ENCODE measurements at places on chromosomes 16 and 17. TPM values are rescaled to one million over a fixed set of nuclear protein-coding genes. Genes with fewer than 3 reads are reported as not detected.

GRCh38 chr17:58120195-58120822 is 27.9 kb upstream of the OR4D1 start:
- DNase-seq: no peak

DNA sequence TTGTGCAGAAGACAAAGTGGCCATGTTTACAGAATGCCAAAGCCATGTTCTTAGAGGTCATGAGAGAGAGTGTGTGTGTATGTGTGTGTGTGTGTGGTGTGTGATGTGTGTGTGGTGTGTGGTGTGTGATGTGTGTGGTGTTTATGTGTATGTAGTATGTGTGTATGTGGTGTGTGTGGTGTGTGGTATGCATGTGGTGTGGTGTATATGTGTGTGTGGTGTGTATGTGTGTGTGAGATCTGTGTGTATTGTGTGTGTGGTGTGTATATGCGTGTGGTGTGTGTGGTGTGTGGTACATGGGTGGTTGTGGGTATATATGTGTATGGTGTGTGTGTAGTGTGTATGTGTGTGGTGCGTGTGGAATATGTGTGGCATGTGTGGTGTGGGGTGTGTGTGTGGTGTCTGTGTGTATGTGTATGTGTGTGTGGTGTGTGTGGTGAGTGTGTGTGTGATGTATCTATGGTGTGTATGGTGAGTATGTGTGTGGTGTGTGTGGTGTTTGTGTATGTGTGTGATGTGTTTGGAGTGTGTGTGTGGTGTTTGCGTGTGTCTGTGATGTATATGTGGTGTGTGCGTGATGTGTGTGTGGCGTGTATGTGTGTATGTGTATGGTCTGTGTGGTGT is 8.2 kb upstream of the KRT17 start:
- DNase-seq: no peak

DNA sequence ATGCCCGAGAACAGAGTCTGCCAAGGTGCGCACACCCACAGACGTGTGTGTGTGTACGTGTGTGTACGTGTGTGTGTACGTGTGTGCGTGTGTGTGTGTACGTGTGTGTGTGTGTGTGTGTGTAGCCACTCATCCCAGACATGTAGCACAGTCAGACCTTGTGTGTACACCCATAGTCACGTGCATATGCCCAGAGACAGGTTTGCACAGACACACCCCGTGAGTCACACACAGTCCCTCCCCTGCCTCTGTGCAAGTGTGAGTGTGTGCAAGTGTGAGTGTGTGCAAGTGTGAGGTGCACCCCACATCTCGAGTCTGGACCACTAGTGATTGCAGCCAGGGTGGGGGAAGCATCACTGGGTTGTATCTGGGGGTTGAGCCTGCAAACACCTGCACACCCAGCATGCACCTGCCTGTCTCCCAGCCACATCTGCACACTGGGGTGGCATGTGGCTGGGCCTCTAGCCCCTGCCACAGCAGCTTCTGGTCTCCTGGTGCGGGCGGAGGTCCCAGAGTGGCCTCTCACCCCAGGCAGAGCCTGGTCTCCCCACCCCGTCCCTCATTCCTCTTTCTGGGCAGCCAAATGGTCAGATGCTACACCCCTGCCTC is 23.6 kb downstream of the BAHCC1 start:
- DNase-seq: no peak

- DNase-seq: no peak
Measured at GRCh38 chr17:75151930-75152329, 2.4 kb downstream of the JPT1 start.

WNT3 gene
- total RNA-seq: 0.91 TPM

DNA sequence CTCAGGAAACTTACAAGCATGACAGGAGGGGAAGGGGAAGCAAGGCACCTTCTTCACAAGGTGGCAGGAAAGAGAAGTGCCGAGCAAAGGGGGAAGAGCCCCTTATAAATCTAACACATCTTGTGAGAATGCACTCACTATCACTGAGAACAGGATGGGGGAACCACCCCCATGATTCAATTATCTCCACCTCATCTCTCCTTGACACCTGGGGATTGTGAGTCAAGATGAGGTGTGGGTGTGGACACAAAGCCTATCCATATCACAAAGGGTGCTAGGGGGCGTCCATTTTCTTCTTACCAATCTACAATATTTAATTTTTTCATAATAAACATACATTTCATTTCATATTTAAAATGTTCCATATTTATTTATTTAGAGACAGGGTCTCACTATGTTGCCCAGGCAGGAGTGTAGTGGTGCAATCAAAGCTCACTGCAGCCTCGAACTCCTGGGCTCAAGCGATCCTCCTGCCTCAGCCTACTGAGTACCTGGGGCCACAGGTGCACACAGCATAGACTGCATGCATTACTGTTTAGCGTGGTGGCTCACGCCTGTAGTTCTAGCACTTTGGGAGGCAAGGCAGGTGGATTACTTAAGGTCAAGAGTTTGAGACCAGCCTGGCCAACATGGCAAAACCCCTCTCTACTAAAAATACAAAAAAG is 26.5 kb upstream of the FAAP100 start:
- DNase-seq: no peak

DNA sequence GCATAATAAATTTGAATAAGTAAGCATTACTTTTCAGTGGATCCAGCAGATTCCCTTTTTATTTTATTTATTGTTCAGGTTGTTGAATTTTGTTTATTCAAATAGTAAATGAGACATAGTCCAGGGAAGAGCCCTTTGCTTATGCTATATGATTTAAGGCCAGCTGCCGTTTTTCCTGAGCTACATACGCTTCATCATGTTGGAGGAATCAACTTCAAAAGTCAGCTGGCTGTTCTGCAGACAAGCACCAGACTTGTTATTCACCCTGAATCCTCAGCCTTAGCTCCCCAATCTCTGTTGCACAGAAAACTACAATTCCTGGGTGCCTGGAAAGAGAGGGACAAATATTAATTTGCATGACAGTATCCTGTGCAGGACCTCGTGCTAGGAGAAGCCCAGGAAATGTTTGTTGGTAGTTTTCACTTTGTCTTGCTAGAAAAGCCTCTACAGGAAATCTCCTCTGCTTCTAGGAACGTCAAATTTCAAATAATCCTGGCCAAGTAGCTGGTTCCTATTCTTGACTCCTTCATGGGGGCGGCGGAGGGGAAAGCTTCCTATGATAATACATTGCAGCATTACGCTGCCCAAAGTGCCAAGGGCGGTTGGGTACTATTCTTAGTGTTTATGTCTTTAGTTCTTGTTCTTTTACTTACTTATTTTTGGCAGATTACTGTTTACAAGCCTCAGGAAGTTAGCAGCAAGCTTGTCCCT is 101.6 kb downstream of the PRKCA start:
- DNase-seq: no peak

- DNase-seq: no peak
Measured at GRCh38 chr17:409308-409847, 56.8 kb upstream of the RPH3AL start.

DNA sequence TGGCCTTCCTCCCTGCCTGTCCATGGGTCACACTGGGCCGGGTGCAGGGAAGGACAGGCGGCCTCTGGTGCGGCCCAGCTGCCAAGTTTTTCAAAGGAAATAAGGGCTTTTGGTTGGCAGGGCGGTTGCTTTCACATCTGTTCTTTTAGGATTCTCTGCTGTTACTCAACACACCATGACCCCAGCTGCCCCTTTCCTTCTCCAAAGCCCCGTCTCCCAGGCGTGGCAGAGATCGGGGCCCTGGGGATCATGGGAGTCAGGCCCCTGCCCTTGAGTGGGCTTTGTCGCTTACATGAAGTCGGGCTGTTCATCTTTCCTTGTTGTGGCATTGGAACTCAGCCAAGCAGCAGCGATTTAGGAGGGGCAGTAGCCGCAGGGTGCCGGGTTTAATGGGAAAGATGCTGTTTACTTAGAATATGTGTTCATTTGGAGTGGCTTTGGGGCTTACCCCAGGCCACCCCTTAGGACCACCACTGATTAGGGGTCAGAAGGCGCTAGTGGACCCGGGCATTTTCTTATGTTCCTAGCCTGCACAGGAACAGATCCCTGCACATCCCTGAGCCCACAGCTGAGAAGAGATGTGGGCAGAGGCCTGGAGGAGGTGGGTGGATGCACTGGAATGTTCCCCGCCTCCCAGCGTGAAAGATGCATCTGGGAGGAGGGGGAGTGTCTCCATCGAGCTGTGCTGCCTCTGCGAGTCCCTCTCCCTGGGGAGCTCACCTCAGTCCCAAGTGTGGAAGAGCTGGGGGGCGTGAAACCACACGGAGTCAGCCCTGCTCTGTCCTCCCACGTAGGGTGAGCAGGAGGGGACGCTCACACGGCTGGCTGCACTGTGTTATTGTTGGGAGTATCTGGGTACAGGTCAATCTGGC is 6.8 kb upstream of the ADCY7 start:
- DNase-seq: peak; percentile 81

GRCh38 chr17:39776252-39776651 is 38.5 kb downstream of the GRB7 start:
- DNase-seq: no peak

DNA sequence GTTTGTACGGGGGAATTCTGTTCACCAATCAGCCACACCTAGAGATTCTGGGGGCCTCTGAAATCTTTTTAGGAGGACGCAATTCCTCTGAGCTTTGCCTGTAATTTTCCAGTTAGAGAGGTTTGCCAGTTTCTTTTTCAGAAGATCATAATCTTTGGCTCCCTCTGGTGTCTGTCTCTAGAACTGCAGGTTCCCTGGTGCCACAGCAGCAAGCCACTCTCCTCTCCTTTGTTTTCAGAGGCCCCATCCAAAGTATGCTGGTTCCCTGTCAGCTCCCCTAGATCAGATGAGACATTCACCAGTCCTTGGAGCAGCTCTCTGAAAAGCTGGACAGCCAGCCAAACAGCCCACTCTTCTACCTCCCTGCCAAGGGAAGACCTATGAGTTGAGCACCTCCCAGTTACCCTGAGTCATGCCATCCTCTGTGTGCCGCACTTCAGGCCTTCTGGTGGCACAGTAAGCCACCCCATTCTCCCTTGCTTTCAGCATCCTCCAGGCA is 36.1 kb downstream of the RNF112 start:
- DNase-seq: no peak

DNA sequence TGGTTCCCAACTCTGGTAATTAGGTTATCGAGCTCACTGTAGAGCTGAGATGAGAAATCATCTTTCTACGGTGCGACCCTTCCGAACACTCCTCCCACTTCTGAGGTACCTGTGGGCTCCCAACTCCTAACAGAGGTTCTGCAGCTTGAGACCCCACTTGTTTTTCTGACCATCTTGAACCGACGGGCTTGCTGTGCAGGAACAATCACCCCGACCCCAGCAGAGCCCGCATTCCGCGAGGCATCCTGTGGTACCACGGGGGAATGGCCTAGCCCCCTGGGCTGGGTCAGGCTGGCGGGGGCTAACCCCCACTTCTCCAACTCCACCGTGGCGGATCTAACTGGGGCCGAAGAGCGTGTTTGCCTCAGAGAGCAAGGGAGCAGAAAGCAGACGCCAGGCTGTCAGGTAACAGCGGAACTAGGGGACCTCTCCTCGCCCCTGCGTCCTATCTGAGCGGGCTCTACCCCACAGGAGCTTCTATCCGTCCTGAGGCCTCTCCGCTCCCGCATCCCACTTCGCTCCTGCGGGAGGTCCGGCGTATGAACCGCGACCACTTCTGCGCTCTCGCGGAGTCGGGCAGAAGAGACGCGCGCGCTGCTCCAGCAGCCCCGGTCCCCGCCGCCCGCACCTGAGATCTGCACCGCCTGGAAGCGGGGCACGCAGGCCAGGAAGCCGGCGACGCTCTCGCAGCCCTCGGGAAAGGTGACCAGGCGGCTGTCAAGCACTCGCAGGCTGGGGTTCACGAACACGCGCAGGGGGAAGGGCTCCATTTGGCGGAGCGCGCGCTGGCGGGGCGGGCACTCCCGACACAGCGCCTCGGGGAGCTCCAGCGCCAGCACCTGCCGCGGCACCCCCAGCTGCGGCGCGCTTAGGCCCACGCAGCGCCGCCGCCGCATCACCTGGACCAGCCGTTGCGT is 761 bp downstream of the PDF start:
- DNase-seq: peak; percentile 54

Measured in Right ventricle myocardium superior (tissue), 1 donor.